Activated CD8-positive, alpha-beta memory T cell treated with anti-CD3 and anti-CD28 coated beads for 4 hours (primary cell): ENCODE measurements at places on chromosomes 1 and 21.

DNA sequence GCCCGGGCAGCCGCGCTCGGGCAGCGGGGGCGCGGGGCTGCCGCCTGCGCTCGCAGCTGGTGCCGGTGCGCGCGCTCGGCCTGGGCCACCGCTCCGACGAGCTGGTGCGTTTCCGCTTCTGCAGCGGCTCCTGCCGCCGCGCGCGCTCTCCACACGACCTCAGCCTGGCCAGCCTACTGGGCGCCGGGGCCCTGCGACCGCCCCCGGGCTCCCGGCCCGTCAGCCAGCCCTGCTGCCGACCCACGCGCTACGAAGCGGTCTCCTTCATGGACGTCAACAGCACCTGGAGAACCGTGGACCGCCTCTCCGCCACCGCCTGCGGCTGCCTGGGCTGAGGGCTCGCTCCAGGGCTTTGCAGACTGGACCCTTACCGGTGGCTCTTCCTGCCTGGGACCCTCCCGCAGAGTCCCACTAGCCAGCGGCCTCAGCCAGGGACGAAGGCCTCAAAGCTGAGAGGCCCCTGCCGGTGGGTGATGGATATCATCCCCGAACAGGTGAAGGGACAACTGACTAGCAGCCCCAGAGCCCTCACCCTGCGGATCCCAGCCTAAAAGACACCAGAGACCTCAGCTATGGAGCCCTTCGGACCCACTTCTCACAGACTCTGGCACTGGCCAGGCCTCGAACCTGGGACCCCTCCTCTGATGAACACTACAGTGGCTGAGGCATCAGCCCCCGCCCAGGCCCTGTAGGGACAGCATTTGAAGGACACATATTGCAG lies 3.0 kb downstream of the ARTN start:
- DNase-seq, result no peak

GRCh38 chr1:203799157-203799556 lies 3.7 kb downstream of the ZBED6 start:
- DNase-seq, result no peak

DNA sequence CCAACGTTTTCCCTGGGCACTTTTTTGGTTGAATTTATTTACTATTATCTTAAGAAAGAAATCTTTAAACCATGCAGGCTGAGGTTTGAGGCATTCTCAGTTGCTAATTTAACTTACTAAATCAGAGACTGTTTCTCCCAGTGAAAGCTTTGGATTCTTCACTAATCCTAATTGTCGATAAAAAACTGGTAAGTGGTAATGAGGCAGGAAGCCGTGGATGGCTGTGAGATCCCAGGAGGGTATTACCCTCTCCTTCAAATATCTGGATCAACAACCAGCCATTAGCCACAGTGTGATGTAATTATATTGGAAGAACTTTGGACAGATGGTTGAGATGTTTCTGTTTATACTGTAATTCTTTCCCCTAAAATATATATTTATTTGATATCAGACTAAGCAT lies 485.0 kb downstream of the DISC1 start:
- DNase-seq, result no peak

DNA sequence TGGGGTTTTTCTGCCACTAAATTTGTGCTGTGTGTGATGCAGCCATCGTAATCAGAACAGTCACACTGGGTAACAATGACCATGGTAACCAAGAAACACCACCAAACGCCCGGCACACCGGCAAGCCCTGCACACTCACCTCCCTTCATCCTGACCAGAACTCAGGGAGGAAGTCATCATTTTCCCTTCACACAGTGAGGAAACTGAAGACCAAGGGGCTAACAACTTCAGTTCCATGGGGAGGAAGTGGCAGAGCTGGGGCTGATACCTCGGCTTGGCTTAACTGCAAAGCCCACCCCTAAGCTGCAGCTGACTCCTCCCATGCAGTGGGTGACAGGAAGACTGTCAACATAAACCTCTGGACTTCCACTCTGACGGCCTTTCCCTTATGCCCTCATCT lies 69.3 kb upstream of the BCAR3 start:
- no peak for DNase-seq

- no peak for DNase-seq
Observed at GRCh38 chr1:146051452-146051851, 29.9 kb upstream of the HJV start.

DNA sequence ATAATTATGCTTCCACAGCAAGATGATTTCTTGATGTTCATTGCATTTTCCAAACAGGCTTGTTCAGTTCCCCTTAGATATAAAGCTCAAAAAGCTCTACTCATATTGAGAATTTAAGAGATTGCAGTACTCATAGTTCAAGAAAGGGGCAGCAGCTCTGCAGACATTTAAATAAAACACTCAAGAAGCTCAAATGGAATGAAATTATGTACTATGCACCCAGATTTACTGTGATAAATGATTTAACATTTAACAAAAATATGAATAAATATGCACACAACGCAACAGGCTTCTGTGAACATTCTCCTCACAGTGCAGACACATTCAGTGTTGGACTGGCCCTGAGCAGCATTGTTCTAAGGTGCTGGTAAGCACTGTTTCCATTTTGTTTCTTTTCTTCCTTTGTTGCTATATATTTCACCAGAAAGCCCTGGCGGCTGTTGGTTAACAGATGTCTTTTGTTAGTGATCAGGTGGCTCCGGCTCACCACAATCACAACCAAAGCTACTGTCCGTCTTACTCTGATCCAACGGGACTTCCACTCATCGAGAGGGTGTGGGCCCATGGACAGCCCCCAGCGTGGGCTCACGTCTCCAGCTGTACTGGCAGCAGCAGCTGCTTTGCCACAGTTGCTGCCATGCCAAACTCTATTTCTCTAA lies 1440.3 kb downstream of the NCAM2 start:
- DNase-seq, result no peak

- DNase-seq, result no peak
Observed at GRCh38 chr1:116062201-116062600, 49.0 kb upstream of the MAB21L3 start.

- no peak for DNase-seq
Observed at GRCh38 chr1:175209493-175209921, 16.9 kb upstream of the KIAA0040 start.
